ENCODE measurements at places on chromosomes 1 and 21.

DNA sequence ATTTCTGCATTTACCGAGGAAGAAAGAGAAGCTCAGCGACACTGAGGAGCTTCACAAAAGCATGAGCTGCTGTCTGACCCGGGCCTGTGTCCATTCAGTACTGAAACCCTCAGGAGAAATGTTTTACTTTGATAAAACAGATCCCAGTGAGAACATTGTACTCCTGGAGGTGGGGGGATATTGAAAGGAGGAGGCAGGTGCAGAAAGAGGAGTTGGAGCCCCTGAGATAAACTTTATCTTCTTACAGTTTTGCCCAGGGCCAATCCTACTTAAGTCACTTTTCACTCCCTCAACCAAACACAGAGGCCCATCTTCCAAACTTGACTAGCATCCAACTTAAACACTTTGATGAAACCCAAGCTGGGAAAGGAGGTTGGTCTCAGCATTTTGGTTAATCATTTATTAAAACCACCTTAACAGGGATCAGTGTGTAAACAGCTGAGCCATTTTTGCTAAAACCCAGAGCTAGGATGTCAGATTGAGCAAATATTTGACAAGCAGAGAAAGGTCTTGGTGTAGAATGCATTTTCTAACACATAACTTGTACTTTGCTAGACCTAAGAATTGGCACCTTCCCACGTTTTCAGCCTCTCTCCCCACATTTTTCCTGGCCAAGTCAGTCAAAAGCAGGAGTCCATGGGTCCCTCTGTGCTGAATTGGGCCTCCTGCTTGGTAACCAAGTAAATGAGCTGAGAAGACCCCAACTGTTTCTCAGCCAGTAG, 32.5 kb upstream of the SARS1 start:
- no peak for DNase-seq

DNA sequence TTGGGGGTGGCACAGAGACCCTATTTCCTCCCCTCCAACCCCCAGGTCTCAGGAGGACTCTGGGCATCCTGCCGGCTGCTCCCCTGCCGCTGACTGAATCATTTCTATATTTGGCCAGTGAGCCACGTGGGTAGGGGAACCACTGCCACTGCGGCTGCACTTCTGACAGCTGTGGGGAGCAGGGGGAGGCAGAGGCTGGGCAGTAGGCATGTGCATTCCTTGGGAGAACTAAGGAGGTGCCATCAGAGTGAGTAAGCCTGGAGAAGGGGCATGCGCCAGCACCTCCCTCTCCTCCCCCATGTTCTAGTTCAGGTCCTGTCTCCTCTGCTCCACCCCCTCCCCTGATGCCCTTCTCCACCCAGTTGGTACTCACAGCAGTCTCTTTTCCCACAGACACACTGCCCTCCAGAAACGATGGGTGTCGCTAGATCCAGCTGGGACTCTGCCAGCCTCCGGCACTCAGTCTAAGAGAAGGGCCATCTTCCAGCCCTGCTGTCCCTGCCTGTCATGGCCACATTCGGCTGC, 12.0 kb downstream of the PPFIA4 start:
- peak; percentile 81 for DNase-seq

DNA sequence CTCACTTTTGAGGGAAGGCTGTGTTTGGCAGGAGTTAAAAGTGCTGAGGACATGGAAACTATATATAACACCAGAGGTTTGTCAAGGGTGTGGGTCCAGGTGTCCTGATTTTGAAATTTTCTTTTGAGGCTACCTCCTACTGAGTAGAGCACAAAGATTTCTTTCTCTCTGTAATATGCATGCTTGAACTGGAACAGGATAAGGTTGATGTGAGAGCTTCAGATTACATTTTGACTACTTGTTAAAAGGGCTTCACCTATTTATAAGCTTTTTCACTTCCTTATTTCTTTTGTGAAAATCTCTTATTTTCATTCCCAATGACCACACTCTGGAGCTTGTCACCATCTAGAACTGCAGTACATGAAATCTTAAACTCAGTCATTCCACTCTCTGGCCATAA, 59.8 kb upstream of the PLA2G4A start:
- no peak for DNase-seq

GRCh38 chr1:36764798-36765197, 269.5 kb downstream of the GRIK3 start:
- DNase-seq = no peak

- peak; percentile 94 for DNase-seq
Observed at GRCh38 chr1:224592636-224593582, 23.2 kb upstream of the CNIH3 start.

GRCh38 chr1:55443175-55443915, 228.2 kb upstream of the USP24 start:
- DNase-seq = peak; percentile 100

GRCh38 chr1:167114725-167115124, 20.9 kb downstream of the STYXL2 start:
- DNase-seq = no peak
